ENCODE measurements at places on chromosomes 3 and 15.

DNA sequence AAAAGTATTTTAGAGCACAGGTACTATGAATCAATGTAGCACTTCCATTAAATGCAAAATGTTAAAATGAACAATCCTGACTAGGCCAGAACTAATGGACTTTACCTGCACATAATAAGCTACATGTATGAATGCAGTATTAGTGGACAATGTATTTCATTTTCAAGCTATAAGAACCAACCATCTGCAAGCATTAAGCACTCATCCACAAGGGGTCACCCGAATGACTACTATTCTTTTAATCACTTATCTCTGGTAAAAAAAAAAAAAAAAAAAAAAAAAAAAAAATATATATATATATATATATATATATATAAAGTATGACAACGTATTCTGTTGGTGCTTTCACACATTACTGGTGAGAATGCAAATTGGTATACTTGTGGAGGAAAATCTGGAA is 7.2 kb downstream of the HERC1 start:
- DNase-seq = peak; percentile 13

- no peak for DNase-seq
Measured at GRCh38 chr15:22884344-22884743, 45.9 kb downstream of the NIPA2 start.

- peak; percentile 34 for DNase-seq
Measured at GRCh38 chr3:186413615-186414415, 51.8 kb upstream of the DGKG start.

DNA sequence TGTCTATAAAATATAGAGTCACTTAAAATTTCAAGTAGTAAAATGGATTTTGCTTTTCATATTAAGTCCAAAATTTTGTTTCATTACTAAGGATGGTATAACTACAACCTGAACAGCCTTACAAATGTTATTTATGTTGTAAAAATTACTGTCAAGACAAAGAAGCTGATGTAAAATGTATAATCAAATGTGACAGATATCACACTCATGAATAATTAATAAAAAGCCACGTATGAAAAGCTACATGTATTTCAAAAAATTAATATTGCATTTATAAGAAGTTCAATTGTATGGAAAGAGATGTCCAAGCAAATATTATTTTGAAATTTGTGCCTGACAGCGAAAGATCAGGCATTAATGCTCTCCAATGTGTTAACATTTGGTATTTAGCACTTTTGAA is 48.9 kb downstream of the KBTBD8 start:
- no peak for DNase-seq

Measured in renal cortical epithelial cell (primary cell).